ENCODE measurements at places on chromosomes 12 and 14. TPM values are rescaled to one million over a fixed set of nuclear protein-coding genes. Genes with fewer than 3 reads are reported as not detected.

SDSL gene
- total RNA-seq: 19.9 TPM

ARMH4 gene
- 2.6 TPM for total RNA-seq

DNA sequence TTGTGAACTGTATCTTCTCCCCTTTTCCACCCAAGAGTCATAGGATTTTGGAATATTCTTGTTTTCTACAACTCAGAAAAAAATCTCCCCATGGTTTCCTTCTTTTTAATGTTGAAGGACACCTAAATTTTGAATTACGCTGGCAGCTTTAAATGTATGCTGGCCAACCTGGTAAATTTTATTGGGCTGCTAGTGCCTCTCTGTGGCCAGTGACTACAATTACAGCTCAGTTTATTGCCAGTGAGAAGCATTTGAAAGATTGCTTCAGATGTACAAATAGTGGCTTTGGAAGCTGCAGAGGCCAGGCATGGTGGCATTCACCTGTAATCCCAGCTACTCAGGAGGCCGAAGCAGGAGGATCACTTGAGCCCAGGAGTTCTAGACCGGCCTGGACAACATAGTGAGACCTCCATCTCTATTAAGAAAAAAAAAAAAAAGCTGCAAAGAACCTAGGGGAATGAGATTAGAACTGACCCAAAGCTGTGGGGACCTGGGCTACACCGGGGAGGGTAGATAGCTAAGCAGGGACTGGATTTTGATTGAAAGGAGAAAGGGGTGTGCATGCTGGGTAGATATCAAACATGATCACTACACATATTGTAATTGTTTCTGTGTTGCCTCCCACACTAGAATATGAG, 7.6 kb upstream of the RAB21 start:
- peak; percentile 77 for DNase-seq

GRCh38 chr12:112627851-112628250, 163.7 kb upstream of the RPH3A start:
- no peak for DNase-seq

GRCh38 chr12:38156497-38157245, 159.9 kb upstream of the ALG10B start:
- no peak for DNase-seq

DNA sequence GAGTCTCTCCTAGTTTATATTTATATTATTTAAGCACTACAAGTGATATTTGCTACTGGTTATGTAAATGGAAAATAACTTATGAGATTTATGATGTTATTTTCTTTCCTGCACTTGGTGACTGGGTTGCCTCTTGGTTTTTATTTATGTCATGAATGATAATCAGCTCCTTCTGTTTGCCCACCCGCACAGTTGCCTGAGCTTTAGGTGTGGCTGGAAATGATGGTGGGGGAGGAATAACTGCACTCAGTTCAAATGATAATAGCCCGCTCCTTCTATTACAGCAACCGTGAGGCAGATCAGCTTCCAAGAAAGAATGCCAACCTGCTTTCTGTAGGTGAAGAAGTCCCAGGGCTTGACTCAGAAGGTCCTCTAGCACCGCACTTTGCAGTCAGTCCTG, 190.2 kb upstream of the CAND1 start:
- DNase-seq: no peak

Measured in PC-3 (cell line).